ENCODE measurements at places on chromosomes 12 and 14.
A peak's percentile ranks its signal among the peaks of the same experiment; 100 is the strongest.

DNA sequence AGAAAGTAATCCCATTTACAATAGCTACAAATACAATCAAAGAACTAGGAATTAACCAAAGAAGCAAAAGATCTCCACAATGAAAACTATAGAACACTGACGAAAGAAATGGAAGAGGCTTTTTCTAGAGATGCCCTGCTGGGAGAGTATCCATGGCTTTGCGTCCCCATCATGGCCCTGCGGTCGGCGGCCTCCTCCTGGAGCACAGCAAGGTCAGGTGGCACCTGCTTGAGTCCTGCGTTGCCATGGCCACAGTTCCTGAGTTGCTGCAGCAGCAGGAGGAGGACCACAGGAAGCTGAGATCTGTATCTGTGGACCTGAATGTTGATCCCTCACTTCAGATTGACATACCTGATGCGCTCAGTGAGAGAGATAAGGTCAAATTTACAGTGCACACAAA, 143.5 kb downstream of the SLC5A8 start:
- DNase-seq, result no peak

DNA sequence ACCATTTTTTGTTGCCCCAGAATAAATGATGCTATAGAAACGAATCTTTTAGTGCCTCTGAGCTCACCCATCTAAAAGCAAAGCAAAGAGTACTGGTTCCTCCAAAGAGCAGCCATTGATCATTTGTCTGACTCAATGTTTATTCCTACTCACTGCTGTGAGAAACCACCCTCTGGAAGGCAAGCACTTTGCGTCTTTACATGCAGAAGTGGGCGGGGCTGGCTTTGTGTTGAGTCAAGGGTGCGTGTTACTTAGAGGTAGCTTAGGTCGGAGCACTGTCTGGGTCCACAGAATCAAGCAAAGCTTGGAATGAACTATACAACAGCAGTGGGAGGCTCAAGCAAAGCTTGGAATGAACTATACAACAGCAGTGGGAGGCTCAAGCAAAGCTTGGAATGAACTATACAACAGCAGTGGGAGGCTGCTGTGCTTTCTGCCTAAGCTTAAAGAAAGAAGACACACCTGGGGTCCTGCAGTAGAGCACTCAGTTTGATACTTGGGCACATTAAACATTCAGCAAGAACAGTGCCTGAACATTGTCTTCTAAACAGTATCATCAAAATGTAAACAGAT, 77.2 kb upstream of the PRICKLE1 start:
- no peak for DNase-seq

DNA sequence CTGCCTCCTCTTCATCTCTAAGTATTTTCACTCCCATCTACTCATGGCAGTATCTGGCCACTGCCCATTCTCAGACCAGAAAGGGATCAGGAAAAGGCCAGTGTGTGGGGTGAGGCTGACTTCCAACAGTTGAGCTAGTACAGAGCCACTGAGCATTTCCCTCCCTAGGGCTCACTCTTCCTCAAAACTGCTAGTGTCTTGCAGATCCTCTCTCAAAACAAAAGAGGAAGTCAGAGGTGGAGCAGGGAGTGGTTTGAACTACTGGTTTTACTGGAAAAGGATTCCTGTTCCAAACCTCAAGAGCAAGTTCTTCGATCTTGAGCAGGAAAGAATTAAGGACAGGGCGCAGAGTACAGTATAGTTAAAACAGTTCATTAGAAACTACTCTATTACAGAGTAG, 11.7 kb upstream of the RNASE10 start:
- DNase-seq, result no peak

DNA sequence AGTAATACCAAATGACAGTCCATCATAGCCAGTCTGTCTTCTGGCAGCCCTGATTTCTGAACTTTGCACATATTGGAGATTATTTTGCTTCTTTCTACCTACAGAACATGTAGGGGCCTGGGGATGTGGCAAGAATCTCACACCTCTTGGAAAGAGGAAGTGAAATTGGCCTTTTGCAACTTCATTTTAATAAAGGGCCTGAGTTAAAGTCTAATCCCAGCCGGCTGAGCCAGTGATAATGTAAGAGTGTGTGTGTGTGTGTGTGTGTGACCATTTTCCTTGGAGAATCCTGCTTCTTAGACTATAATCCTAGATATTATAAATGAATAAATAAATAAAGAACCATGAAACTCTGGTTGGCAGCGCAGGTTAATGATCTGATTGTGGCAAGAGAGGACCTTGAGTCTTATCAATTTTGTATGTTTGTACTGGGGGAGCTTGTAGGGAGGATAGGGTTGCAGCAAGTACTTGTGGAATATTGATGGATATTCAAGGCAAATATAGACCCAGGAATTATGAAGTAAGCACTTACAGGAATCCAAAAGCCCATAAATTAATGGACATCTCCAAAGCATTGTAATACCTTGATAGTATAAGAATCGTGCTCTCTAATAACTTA, 233.2 kb upstream of the AMIGO2 start:
- no peak for DNase-seq

- DNase-seq, result no peak
Observed at GRCh38 chr12:111203446-111203845, 165.4 kb downstream of the PHETA1 start.

DNA sequence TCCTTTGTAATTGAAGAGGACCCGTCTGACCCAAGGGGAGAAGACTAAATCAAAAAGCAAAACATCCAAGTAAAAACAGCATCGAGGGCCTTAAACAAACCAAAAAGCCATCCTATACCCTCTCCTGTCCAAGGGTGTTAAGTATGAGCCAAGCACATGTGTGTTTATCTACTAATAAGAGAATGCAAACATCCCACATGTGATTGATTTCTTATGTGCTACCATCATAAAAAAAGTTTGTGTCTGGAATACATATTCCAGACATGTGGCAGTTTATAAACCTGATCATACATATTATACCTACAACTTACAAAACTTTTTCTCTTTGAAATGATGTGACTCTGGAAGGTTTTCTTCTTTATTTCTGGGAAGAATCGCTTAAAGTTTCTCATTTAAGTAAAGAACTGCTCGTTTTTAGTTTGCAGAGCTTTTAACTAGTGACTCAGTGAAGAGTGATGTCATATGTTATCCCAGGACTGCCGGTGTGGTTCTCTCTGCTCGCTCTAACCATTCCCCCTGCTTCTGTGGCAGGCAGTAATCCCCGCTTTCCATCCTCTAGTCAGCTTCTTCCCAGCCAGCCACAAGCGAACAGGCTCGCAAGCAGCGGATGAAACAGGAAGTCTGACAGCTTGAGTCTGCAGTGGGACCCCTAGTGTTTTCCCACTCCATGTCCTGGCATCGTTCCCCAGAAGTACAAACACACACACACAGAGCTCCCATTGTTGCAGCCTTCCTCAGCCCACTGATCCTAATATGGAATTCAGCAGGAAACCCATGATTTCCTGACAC, 431 bp upstream of the RHOJ start:
- no peak for DNase-seq

DNA sequence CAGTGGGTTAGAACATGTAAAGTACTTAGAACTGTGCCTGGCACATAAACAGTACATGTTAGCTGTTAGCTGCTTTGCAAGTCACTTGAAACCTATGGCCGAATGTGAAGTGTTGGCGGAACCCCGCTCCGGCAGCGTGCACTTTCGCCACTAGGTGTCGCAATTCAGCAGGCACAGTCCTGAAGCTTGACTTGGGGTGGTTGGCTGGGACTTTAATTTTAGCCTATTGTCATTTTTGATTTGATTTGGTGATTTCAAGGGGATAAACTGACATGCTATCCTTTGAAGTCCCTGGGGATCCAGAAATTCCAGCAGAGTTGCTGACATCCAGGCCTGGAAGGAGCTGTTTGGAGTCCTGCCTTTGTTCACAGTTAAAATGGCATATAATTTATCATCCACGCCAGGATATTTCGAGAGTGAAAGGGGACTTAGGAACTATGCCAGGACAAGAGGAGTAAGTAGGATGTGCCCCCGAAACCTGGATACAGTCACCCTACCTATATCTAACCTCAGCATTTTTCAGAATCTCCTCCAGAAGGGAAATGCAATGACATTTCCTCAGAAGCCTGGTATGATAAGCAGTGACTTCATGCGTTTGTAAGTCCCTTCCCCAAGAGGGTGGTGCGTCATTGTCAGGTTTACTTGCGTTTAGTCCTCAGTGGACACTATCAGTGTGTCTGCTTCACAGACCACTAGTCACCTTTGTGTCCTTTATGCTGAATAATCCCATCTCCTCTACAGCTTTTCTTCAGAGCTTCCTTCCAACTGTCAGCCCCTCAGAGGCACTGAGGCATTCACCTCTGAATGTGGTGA, 3.5 kb upstream of the TSPAN9 start:
- peak; percentile 82 for DNase-seq

- DNase-seq, result no peak
Observed at GRCh38 chr12:104890476-104891096, 67.5 kb downstream of the SLC41A2 start.

DNA sequence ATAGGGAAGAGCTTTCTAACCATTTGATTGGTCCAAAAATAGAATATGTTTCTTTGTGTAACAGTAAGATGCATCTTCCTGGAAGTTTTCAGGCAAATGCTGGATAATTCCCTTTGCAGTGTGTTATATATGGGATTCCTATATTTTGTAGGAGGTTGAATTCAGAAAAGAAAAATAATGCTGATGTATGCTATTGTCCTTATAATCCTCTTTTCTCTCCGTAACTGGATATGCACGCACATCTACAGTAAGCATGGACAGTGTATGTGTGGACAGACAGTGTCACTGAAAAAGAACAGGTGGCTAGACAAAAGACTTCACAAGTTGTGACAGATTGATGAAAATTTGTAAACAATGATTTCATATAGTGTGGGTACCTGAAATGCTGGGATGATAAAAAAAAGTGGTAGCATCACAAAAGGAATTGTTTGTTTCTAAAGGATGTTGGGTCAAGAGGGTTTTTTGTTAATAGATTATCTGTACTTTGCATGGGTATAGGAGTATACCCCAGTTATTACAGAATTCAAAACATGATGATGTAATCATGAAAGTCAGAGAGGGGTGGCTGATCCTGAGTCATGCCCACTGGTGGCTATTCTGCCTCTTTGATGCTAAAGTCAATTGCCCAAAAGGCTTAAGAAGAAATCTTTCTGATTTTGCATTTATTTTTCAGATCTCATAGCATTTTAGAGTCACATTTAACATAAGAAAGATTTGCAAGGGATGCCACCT, 160.7 kb upstream of the TMTC1 start:
- DNase-seq, result no peak
